ENCODE measurements at places on chromosomes 12 and 14. TPM values are rescaled to one million over a fixed set of nuclear protein-coding genes. Genes with fewer than 3 reads are reported as not detected.

KRT79 gene
- total RNA-seq = not detected

DNA sequence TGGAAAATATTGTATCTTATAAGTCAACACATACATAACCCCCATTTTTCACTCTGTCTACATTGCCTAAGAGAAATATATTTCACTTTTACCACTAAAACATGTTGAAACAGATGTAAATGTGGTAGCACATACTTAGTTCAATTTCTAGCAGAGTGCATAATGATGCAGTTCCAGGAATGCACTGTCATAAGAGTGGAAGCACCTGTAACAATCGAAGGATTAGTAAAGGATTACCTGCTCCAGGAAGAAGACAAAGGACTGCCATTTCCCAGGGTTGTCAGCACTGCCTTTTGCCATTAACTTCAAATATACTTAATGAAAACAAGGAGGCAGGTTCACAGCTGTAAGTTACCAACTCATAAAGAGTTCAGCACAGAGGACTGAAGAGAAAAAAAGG is 24.6 kb downstream of the DAD1 start:
- DNase-seq = no peak

- DNase-seq = no peak
These were observed 17.3 kb downstream of the MAP3K9 start for GRCh38 chr14:70791971-70792370.

DNA sequence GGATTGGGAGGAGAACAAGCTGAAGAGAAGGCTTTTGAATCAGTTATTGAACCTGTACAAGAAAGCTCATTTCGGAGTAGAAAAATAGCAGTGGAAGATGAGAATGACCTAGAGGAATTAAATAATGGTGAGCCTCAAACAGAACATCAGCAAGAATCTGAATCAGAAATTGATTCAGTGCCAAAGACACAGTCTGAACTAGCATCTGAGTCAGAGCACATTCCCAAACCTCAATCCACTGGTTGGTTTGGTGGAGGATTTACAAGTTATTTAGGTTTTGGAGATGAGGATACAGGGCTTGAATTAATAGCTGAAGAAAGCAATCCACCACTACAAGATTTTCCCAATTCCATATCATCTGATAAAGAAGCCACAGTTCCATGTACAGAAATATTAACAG is 13.5 kb downstream of the MIA2 start:
- DNase-seq = peak; percentile 88

DNA sequence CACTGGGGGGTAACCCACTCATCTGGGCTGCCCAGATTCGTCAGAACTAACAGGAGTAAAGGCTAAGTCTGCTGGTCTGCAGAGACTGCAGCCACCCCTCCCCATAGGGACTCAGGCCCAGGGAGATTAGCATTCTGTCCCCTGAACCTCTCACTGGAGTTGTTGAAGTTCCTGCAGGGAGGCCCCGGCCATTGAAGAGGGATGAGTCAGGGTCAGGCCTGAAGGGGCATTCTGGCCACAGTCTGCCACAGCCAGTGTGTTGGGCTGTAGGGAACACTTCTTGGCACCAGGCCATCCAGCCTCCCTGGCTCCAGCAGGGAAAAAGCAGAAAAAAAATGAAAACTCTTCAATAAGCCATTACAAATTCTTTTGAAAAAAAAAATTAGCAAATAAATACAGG is 35.3 kb downstream of the KLRK1 start:
- no peak for DNase-seq

LAG3 gene
- not detected for total RNA-seq

GRCh38 chr12:115443351-115443938 is 759.5 kb upstream of the TBX3 start:
- DNase-seq = no peak

GRCh38 chr12:27680619-27681018 is 15.6 kb upstream of the REP15 start:
- no peak for DNase-seq

GRCh38 chr12:93653079-93653478 is 24.1 kb upstream of the CRADD start:
- no peak for DNase-seq

UNC119B gene
- 24.5 TPM for total RNA-seq

SLC5A8 gene
- total RNA-seq = not detected

DNA sequence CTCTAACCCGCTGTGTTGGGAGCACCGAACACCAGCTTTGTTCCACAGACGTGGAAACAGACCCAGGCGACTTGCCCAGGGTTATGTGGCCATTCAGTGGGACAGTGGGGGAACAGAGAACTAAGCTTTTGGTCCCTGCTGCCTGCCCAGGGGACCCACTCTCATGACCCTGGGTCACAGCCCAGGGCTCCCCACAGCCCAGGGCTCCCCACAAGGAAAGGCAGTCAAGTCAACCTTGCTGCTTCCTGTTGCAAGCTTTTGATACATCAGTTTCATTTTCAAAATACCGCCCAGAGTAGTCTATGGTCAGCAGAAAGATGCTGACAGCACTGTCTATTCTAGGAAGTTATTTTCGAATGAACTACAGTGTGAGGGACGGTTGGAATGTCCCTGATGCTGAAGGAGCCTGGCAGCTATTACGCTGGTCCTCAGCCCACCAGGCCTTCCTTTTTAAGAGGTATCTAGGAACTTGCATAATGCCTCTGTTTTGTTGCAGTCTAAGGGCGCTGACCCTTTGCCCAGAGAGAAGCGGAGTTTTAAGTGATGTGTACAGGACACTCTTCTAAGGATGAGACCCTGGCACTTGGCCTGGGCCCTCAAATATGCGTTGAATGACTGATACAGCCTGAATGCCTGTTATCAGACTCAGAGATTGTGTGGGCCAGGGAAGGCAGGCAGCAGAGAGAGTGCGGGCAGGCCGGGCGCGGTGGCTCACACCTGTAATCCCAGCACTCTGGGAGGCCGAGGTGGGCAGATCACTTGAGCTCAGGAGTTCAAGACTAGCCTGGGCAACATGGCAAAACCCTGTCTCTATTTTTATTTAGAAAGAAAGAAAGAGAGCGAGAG is 12.6 kb upstream of the TTC7B start:
- DNase-seq = peak; percentile 85

DNA sequence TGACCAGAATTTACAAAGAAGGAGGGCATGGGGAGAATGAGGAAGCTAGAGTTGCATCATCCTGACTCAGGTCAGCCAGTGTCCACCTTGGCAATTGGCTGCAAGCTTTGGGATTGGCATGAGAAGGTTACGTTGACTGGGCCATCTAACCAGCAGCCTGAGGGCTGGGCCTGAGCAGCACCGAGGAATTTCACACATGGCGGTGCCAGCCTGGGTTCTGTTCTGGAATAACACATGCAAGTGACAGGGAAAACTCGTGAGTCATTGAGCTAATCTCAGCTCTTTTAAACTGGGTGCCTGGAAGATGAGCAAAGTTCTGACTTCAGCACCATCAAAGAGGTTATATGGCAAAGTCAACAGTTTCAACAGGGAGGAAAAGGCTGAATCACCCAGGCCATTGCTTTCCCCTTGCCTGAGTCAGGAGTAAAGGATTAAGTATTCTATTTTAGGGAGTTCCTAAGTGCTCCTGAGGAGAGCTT is 543.2 kb upstream of the TBX3 start:
- peak; percentile 88 for DNase-seq

DNA sequence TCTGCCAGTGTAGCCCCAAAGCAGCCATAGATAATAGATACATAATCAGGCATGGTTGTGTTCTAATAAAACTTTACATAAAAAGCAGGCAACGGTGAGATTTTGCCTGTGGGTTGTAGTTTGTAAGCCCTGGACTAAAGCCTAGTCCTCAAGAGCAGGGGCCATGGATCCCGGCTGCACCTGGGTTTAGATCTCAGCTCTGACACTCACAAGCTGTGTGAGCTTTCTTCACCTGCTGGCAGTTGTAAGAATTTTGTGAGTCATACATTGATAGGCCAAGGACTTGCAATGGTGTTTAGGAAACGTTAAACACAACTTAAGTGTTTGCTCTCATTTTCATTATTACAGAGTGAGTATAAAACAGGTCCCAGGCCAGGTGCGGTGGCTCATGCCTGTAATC is 395.8 kb upstream of the TBX3 start:
- DNase-seq = no peak

GRCh38 chr14:27366596-27366995 is 768.8 kb upstream of the NOVA1 start:
- no peak for DNase-seq

SSPN gene
- total RNA-seq = 9.8 TPM

GRCh38 chr14:42163136-42163535 is 556.5 kb downstream of the LRFN5 start:
- DNase-seq = no peak

DNA sequence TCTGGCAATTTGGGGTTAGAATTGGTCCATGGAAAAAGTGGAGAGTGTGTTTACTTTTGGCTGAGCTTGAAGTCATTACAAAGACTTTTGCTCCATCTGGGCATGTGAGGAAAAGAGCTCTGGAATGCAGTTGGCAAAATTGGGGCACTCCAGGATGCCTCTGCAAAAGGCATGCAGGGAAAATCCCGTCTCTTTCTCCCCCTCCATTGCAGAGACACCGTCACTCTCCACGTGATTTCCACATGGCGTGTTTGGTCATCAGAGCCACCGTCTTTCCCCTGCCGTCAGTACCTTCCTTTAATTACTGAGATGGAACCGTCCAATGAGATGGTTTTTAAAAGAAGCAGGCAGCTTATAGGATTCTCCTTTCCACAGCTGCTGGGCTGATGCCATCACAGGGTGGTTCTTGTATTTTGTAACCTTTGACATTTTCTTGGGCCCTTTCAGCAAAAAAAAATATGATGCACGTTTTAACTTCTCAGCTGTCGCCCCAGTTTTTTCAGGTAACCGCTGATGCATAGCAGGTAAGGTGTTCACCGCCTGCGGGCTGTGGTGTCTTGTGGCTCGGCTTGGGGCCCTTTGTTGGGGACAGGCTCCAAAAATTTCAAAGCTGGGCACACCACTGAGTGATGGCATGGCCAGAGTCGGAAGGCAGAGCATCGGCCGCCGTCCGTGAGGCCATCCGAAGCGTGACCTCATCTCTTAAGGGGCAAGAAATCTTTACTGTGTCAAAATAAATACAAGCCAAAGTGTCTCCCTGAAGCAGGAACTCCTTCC is 68.4 kb downstream of the CACNA1C start:
- DNase-seq = no peak

DNA sequence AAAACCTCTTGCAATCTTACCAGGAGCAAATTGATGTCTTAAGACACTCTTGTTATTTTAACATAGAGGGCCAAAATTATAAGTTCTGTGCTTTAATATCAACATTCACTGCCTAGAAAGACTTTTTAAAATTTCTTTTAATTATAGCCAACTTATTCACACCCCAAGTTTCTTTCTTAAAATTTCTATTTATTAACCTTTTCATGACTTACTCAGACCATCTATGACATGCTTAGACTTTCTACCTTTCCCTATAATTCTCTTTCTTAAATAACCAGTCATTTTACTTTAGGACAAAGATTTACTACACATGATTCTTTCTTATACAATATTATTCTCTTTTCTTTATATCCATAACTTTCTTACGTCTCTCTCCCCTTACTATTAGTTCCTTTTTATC is 220.4 kb downstream of the NUBPL start:
- no peak for DNase-seq

DNA sequence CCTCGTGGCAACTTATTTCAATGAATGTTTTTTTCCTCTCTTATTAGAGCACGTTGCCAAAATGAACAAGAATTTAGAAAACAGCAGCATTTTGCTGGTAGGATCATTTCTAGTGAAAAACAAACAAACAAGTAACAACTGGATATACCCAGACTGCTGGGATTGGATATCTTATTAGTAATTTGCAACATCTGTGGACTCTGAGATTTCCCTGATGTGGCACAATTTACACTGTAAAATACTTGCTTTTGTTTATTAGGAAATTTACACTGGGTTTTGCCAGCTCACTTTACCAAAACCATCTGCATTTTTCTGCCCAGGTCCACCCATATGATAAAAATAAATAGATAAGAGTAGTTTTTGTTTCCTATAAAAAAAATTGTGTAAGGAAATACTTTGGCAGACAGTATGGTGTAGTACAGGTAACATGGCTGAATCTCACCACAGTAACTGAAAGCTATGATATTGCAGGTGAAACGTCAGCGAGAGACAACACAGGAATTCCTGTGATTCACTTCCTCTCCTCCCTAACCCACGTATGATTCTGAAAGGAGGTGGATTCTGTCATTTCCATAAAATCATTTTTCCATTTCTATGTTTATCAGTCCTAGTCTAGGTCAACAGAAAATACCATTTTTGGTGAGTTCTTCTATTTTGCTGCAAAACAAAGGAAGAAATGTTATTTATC is 176.2 kb upstream of the NOVA1 start:
- no peak for DNase-seq

DNA sequence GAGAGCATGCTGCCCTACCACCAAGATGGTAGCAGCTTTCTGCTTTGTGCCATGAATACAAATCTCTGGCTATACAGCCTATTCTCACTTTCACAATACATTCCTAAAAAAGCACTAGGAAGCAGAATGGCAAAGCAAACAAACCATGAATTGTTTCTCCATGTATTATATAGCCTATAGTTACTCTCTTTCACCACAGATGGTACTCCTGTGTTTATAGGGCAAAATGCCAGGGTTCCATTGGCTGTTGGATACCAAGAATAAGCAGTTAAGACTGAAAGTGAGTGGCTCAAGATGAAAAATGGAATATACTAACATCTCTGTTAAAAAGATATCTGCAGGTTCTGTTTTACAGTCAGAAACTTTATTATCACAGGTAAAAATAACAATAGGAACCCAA is 11.1 kb downstream of the ARF3 start:
- no peak for DNase-seq

GRCh38 chr12:22255097-22255496 is 79.4 kb downstream of the ST8SIA1 start:
- no peak for DNase-seq

KRT6C gene
- not detected for total RNA-seq

ANKS1B gene
- total RNA-seq = 2.2 TPM

PTGDR gene
- 1.4 TPM for total RNA-seq
